Liver (tissue), 10 donors: ENCODE measurements at places on chromosomes 2 and 18. TPM values are rescaled to one million over a fixed set of nuclear protein-coding genes. Genes with fewer than 3 reads are reported as not detected.

Gene SP9
- polyA plus RNA-seq, result not detected

Gene VAMP5
- polyA plus RNA-seq, result 74.6 TPM

Gene CBLN2
- not detected for polyA plus RNA-seq

DNA sequence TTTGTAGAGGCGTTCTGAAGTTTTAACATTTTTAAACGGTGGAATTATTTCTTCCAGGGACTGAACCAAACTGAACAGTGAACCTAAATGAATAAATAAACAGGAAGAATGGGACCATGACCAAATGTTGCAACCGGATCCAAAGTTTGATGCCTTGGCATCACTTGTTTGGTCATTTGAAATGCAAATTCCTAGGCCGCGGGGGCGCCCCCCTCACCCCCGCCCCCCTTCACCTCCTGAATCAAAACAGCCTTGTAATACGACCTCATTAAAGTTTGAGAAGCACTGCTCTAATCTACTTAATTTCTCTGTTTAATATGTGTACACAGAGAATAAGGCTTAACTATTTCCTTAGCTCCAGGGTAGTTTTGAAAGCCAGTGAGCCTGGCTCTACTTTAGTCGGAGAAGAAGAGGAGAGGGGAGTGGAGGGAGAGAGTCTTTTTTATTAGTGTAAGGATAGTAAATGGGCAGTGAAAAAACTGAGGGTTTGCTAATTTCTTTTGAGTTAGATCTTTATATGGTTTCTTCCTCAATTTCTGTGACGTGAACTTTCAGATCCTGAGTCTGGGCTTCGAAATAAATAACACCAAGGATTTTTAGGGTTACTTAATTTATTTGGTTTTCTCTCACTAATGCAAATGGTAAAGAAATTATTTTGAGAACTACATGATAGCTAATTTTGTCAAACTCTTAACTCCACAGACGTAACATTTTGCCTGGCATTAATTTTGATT lies 5.7 kb downstream of the C2orf80 start:
- H3K36me3 ChIP-seq, result no peaks in the 10 kb centered on the region
- H3K27ac ChIP-seq, result peak overlapping the region; percentile 29
- peaks cover 8% of the 10 kb centered on the region for H3K4me1 ChIP-seq

- H3K27me3 ChIP-seq, result no peaks in the 10 kb centered on the region
- DNase-seq, result no peak
- H3K4me3 ChIP-seq, result no peak overlapping the region
- no peaks in the 10 kb centered on the region for H3K4me1 ChIP-seq
- H3K36me3 ChIP-seq, result peaks cover 7% of the 10 kb centered on the region
These were observed 27.2 kb downstream of the CCDC138 start for GRCh38 chr2:108813732-108814131.

DNA sequence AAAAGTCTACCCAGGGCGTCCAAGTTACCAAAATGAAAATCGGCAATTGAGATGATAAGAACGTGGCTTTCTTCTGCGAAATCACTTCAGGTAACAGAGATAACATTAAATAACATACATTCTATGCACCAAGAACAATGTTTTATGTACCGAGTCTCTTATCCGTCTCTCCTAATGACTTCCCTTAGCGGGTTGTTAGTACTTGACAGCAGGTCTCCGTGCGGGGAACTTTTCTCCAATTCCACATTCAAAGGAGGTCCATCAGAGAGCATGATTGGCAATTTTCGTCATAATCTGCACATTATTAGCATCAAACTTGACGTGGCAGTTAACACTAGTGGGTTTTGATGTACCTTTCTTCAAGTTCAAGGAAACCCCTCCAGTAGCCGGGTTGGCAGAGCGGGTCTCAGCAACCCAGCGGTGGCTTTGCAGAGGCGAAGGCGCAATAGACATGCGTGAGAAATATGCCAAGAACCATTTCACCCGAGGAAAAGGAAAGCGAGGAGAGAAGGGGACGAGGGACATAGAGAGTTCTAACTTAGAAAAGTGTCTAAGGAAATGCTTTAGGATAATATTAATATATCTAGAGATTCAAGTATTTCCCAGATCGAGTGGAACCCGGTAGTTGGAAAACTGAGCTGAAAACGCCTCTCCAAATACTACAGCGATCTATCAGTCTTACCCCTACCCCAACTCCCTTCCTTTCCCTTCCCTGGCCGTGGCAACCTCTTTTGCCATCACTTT lies 5.0 kb downstream of the EVX2 start:
- H3K27me3 ChIP-seq, result peaks cover 64% of the 10 kb centered on the region
- no peak overlapping the region for H3K4me3 ChIP-seq
- H3K27ac ChIP-seq, result no peak overlapping the region
- no peak for DNase-seq

DNA sequence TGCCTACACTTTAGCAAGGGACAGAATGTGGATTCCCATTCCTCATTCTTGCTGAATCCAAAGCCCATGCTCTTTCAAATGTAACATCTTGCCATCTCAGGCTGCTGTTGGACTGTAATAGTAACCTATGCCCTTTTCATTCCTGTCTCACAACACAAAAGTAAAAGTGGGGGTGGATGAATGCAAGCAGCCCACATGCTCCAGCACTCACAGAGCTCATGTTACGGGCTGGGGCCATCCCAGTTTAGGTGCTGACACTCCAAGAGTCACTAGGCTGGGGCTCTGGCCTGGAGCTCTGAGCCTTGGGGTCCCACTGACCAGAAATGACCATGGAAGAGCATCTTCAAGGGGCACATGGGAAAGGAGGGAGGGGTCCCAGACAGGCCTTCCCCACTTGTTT lies 47.6 kb downstream of the CCBE1 start:
- DNase-seq, result no peak
- H3K27ac ChIP-seq, result no peak overlapping the region
- H3K4me3 ChIP-seq, result no peak overlapping the region

DNA sequence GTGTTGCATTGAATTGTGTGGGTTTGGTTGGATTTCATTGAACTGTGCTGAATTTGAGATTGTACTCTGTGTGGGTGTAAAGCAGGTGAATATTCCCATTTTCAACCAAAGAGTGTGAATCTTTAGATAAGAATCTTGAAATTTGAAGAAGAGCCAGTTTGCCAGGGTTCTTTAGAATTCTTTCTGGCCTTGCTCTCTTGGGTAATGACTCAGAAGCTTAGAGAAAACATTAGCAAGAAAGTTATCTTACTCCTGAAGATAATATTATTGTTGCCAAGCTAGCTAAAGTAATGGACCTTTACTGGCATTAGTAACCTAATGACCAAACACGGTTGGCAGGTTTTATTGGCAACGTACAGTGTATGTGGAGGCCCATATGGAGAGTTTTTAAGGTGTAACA lies 46.4 kb upstream of the SIX3 start:
- H3K4me3 ChIP-seq, result no peak overlapping the region
- no peaks in the 10 kb centered on the region for H3K4me1 ChIP-seq
- no peaks in the 10 kb centered on the region for H3K36me3 ChIP-seq
- no peaks in the 10 kb centered on the region for H3K27me3 ChIP-seq
- no peak overlapping the region for H3K27ac ChIP-seq

DNA sequence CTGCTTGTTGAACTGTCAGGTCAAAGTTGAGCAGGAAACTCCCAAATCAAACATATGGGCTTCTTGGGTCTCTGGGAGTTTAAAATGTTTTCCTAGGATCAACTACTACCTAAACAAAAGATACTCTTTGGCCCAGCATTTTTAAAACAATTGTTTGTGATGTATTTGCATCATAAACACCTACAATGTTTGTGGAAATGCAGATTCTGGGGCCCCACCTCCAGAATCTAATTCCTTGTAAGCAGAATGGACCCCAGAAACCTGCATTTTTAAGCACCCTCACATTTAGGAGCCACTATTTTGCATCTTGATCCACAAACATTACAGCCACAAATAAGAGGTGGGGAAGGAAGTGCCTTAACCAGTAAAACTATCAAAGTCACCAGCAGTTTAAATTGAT lies 104.1 kb downstream of the TMEM131 start:
- no peak for DNase-seq
- peaks cover 9% of the 10 kb centered on the region for H3K36me3 ChIP-seq
- no peak overlapping the region for H3K27ac ChIP-seq
- no peak overlapping the region for H3K4me3 ChIP-seq
- no peaks in the 10 kb centered on the region for H3K27me3 ChIP-seq

GRCh38 chr2:222900354-222900753 lies 39.5 kb downstream of the ACSL3 start:
- H3K36me3 ChIP-seq, result no peaks in the 10 kb centered on the region
- peaks cover 11% of the 10 kb centered on the region for H3K4me1 ChIP-seq
- no peak overlapping the region for H3K4me3 ChIP-seq
- DNase-seq, result no peak
- H3K27me3 ChIP-seq, result no peaks in the 10 kb centered on the region
- H3K27ac ChIP-seq, result no peak overlapping the region

DNA sequence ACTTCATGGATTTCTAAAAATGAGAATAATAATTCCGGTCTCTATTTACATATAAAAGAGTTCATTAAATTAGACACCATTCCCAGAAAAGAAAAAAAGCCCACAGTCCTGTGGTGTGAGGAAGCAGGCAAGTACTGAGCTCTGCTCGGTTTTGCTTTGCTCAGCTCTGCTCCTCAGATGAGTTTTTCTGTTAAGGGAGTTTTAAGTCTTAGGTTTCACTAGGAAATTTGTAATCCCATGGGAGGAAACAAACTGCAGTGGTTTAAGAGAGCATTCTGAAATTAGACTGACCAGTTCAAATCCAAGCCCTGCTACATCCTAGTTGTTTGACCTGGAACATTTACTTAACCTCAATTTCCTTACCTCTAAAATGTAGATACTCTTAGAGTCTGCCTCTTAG lies 338.6 kb upstream of the MMADHC start:
- H3K27me3 ChIP-seq, result no peaks in the 10 kb centered on the region
- DNase-seq, result no peak
- H3K4me1 ChIP-seq, result no peaks in the 10 kb centered on the region
- no peak overlapping the region for H3K27ac ChIP-seq
- no peaks in the 10 kb centered on the region for H3K36me3 ChIP-seq

GRCh38 chr18:80104364-80104779 lies 4.7 kb upstream of the ADNP2 start:
- no peak overlapping the region for H3K27ac ChIP-seq
- no peaks in the 10 kb centered on the region for H3K36me3 ChIP-seq
- DNase-seq, result no peak
- H3K4me1 ChIP-seq, result no peaks in the 10 kb centered on the region

GRCh38 chr2:555164-555922 lies 121.9 kb downstream of the TMEM18 start:
- H3K4me3 ChIP-seq, result no peak overlapping the region
- H3K4me1 ChIP-seq, result no peaks in the 10 kb centered on the region
- no peak overlapping the region for H3K27ac ChIP-seq
- H3K27me3 ChIP-seq, result no peaks in the 10 kb centered on the region
- no peaks in the 10 kb centered on the region for H3K36me3 ChIP-seq

DNA sequence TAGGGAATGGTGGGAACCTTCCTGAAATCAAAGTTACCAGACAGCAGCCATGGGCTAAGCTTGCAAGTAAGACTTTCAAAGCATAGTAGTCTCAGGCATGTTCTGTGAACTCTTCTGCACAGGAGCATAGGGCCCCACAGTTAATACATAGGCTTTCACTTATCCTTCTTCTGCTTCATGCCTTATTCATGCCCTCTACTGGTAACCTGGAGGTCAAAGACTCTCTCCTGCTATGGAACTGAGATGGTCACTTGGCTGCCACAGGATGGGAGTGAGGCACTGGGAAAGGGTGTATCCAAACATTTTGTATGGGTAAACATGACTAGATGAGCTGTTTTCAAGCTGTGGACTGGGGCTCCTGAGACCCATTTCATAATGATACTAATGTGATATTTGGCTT lies 49.1 kb upstream of the ZNF638 start:
- H3K27ac ChIP-seq, result no peak overlapping the region
- no peak for DNase-seq
- H3K27me3 ChIP-seq, result no peaks in the 10 kb centered on the region
- H3K4me1 ChIP-seq, result peaks cover 4% of the 10 kb centered on the region

- no peaks in the 10 kb centered on the region for H3K36me3 ChIP-seq
- DNase-seq, result no peak
- H3K4me3 ChIP-seq, result no peak overlapping the region
- no peaks in the 10 kb centered on the region for H3K27me3 ChIP-seq
- no peaks in the 10 kb centered on the region for H3K4me1 ChIP-seq
- no peak overlapping the region for H3K27ac ChIP-seq
These were observed 78.5 kb upstream of the L3MBTL4 start for GRCh38 chr18:6493194-6493593.

- H3K4me1 ChIP-seq, result peaks cover 16% of the 10 kb centered on the region
- no peak for DNase-seq
- no peaks in the 10 kb centered on the region for H3K27me3 ChIP-seq
These were observed 1022.4 kb downstream of the TMEM182 start for GRCh38 chr2:103784261-103784660.

GRCh38 chr2:29777161-29777560 lies 144.2 kb downstream of the ALK start:
- H3K4me1 ChIP-seq, result no peaks in the 10 kb centered on the region
- H3K4me3 ChIP-seq, result no peak overlapping the region
- H3K27ac ChIP-seq, result no peak overlapping the region
- H3K27me3 ChIP-seq, result no peaks in the 10 kb centered on the region

GRCh38 chr2:28049416-28049815 lies 158.9 kb downstream of the BABAM2 start:
- H3K4me3 ChIP-seq, result no peak overlapping the region
- H3K36me3 ChIP-seq, result no peaks in the 10 kb centered on the region
- no peaks in the 10 kb centered on the region for H3K4me1 ChIP-seq

DNA sequence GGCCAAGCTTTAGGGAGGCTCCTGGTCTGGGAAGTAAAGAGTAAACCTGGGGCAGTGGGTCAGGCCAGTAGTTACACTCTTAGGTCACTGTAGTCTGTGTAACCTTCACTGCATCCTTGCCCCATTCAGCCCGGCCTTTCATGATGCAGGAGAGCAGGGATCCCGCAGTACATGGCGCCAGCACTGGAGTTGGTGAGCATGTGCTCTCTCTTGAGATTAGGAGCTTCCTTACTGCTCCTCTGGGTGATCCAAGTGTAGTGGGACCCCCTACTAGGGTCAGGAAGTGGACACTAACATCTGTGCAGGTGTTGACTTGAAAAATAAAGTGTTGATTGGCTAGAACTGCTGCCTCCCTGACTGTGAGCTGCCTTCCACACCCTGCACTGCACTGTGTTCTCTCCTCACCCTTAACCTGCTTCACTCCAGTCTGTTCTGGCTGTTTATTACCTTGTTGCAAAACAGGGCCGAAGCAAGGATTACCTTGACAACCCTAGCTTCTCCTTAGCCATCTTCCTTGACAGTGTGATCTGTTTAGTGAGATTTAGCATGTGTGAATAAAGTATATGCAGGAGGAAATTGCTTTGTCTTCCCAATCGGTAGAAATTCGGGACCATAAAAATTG lies 5.2 kb downstream of the RETREG2 start:
- H3K4me1 ChIP-seq, result peaks cover 11% of the 10 kb centered on the region
- no peak overlapping the region for H3K27ac ChIP-seq
- no peaks in the 10 kb centered on the region for H3K27me3 ChIP-seq
- H3K36me3 ChIP-seq, result peaks cover 48% of the 10 kb centered on the region
- peak; percentile 30 for DNase-seq
- no peak overlapping the region for H3K4me3 ChIP-seq

GRCh38 chr2:106106622-106107508 lies 87.2 kb downstream of the UXS1 start:
- no peaks in the 10 kb centered on the region for H3K27me3 ChIP-seq
- H3K4me1 ChIP-seq, result no peaks in the 10 kb centered on the region
- no peak overlapping the region for H3K4me3 ChIP-seq
- no peak for DNase-seq
- H3K27ac ChIP-seq, result no peak overlapping the region

- no peak overlapping the region for H3K27ac ChIP-seq
- H3K36me3 ChIP-seq, result no peaks in the 10 kb centered on the region
- no peak overlapping the region for H3K4me3 ChIP-seq
- H3K4me1 ChIP-seq, result no peaks in the 10 kb centered on the region
These were observed 47.9 kb upstream of the ACMSD start for GRCh38 chr2:134790487-134790886.

- no peak overlapping the region for H3K4me3 ChIP-seq
- H3K27me3 ChIP-seq, result no peaks in the 10 kb centered on the region
- DNase-seq, result no peak
- no peaks in the 10 kb centered on the region for H3K36me3 ChIP-seq
- peaks cover 4% of the 10 kb centered on the region for H3K4me1 ChIP-seq
These were observed 24.3 kb downstream of the UPP2 start for GRCh38 chr2:158125756-158126498.
